ENCODE measurements at places on chromosomes 1 and 21.

GRCh38 chr1:178644308-178645120 is 80.5 kb upstream of the RALGPS2 start:
- peak; percentile 22 for DNase-seq

DNA sequence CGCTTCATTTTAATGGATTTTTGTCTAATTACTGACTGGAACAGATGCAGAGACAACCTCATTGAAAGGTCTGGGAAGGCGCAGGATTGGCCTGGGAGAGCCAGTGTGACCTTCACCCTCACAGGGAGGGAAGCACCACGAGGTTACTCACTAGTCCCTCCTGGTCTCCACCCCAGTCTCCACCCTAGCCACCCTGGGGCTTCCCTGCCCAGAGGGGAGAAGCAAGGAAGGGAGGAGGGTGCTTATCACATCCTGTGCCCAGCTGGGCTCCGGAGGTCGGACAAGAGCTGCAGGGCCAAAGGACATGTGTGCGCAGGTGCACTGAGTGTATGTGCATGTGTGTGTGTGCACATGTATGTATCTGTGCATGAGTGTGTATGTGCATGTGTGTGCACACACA is 220.1 kb upstream of the VAMP3 start:
- no peak for DNase-seq

GRCh38 chr1:45554198-45554597 is 3.6 kb downstream of the AKR1A1 start:
- DNase-seq: no peak

- no peak for DNase-seq
Measured at GRCh38 chr1:192787914-192788585, 20.8 kb upstream of the RGS2 start.

DNA sequence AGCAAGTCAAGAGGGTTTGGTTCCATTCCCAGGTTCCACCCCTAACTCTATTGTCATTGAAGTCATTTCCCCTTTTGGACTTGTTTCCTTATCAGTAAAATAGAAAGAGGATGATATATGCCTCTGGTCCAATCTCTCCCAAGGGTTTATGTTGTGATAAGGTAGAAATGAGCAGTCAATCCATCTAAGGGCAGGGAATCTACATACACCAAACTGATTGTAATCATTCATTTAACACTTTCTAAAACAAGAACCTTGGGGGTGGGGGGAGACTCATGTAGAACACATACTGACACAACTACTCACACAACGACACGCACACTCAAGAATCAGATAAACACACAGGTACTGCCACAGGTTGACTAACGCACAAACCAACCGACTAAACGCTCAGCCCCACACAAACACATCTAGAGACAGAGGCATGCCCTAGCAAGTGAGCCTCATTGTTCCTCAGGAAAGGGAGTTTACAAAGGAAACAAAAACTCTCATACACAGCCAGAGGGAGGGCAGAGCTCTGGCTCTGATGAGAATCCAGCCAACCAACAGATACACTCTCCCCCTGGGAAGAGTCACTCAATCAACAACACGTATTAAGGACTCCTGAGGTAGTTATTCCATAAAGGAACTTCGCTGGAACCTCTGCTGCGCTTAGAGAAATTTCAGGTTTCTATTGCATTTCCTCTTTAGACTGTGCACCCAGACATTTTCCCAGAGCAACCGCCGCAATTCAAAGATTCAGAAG is 1.0 kb downstream of the F11R start:
- peak; percentile 20 for DNase-seq

GRCh38 chr1:162228586-162228985 is 148.1 kb downstream of the SPATA46 start:
- no peak for DNase-seq

GRCh38 chr1:41381692-41382479 is 20.7 kb downstream of the FOXO6 start:
- peak; percentile 44 for DNase-seq

- no peak for DNase-seq
Measured at GRCh38 chr21:40687625-40688024, 159.3 kb downstream of the DSCAM start.
